ENCODE measurements at places on chromosomes 6 and 20. TPM values are rescaled to one million over a fixed set of nuclear protein-coding genes. Genes with fewer than 3 reads are reported as not detected.

- DNase-seq: peak; percentile 85
- no peak overlapping the region for H3K4me3 ChIP-seq
- no peaks in the 10 kb centered on the region for H3K36me3 ChIP-seq
- no peaks in the 10 kb centered on the region for H3K27me3 ChIP-seq
Observed at GRCh38 chr6:138454981-138455706, 44.1 kb downstream of the NHSL1 start.

Gene TCP11
- total RNA-seq: 0.96 TPM

Gene SLC44A4
- total RNA-seq: 389 TPM

Gene FOXC1
- 0.80 TPM for total RNA-seq

Gene GRIK2
- not detected for total RNA-seq

Gene TBX18
- total RNA-seq: 0.14 TPM

DNA sequence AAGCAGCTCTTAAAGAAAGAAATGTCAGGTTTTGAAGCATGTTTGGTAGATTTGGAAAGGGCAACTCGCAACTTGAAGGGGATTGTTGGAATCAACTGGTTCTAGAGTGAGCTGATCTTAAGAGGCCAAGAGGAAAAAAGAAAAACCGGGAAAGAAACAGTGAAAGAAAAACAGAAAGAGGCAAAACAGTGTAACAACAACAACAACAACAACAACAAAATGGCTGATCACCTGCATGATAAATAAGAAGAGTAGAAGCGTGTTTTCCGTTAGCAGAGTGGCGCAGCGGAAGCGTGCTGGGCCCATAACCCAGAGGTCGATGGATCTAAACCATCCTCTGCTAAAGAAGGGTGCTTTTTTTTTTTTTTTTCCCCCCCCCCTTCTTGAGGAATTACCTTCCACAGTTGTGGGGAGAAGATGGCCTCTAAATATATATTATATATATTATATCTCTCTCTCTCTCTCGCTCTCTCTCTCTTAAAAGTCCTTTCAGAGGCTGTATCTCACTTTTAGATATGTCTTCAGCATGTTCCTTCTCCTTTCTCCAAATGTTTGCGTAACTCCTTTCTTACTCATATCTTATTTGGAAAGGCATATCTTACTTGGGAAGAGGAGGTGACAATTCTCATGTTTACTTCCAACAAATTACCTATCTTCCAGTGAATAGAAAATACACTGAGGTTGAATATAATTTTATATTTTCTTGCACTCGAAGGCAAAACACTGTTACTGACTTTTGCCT is 134.4 kb downstream of the OR2B2 start:
- H3K27me3 ChIP-seq: peaks cover 9% of the 10 kb centered on the region
- no peak for DNase-seq
- no peak overlapping the region for H3K27ac ChIP-seq
- peaks cover 23% of the 10 kb centered on the region for H3K4me1 ChIP-seq
- no peak overlapping the region for H3K4me3 ChIP-seq

- H3K4me1 ChIP-seq: peaks cover 28% of the 10 kb centered on the region
- peak within 1 kb of the TSS; percentile 93 for H3K4me3 ChIP-seq
- DNase-seq: peak; percentile 81
- no peaks in the 10 kb centered on the region for H3K27me3 ChIP-seq
- H3K27ac ChIP-seq: peak within 1 kb of the TSS; percentile 94
Observed at GRCh38 chr6:43021270-43022047, at the start of gene RRP36. Gene RRP36 (plus strand): TSS chr6:43021623. CDS start chr6:43021655, 32 bp downstream.

- no peak overlapping the region for H3K4me3 ChIP-seq
- DNase-seq: no peak
- H3K4me1 ChIP-seq: peaks cover 9% of the 10 kb centered on the region
- no peaks in the 10 kb centered on the region for H3K27me3 ChIP-seq
Observed at GRCh38 chr6:689223-689622, 3.7 kb downstream of the EXOC2 start.

Gene ENPP1
- total RNA-seq: 22.1 TPM

DNA sequence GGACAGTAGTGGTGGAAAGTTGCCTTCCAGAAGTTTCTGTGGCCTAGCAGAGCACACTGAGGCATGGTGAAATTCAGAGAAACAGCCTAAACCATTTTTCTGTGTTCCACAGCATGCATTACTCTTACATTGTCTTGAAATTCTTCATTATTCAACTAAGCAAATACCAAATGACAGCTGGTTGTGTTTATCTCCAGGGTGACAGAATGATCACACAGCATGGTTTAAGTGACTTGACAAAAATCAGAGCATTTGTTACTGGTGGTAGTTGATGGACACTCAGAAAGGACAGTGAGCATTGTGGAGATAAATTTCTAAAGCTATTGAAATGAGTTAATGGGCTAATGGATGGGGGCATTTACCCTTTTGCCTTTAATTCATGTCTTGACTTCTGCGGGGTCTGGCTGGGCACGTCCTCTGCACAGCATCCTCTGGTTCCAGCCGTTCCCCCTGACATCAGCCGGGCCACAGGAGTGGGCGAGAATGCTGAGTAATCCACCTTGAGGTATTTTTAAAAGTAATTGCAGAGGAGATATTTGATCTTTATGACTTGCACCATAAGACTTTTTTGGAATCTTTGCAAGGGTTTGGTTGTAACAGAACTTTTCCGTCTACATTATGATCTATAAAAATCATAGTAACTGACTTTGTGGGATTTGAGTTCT is 78.9 kb upstream of the SCP2D1 start:
- H3K4me3 ChIP-seq: no peak overlapping the region
- H3K27ac ChIP-seq: no peak overlapping the region
- H3K4me1 ChIP-seq: no peaks in the 10 kb centered on the region
- DNase-seq: no peak
- H3K36me3 ChIP-seq: no peaks in the 10 kb centered on the region

Gene NOP56
- 303 TPM for total RNA-seq

DNA sequence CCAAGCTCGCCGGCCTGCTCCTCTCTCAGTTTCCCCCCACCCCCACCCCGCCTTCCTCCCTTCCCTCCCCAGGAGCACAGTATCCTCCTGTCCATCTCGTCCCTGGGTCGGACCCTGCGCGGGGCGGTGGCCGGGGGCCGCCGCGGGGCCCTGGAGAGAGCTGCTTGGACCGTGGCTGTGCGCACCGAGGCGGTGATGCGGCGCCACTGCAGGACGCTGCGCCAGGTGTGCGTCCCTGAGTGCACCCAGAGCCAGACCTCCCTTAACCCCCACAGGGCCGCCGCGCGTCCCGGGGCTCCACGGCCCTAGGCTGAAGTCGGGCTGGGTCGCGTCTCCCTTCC is 2.2 kb downstream of the C20orf204 start:
- H3K27me3 ChIP-seq: peaks cover 66% of the 10 kb centered on the region
- H3K36me3 ChIP-seq: peaks cover 7% of the 10 kb centered on the region
- H3K27ac ChIP-seq: peak overlapping the region; percentile 57
- peaks cover 18% of the 10 kb centered on the region for H3K4me1 ChIP-seq
- no peak overlapping the region for H3K4me3 ChIP-seq

Gene GABBR1
- total RNA-seq: 40.4 TPM

GRCh38 chr6:40681622-40682021 is 94.5 kb upstream of the LRFN2 start:
- H3K27me3 ChIP-seq: no peaks in the 10 kb centered on the region
- no peak overlapping the region for H3K27ac ChIP-seq
- no peaks in the 10 kb centered on the region for H3K4me1 ChIP-seq
- H3K4me3 ChIP-seq: no peak overlapping the region
- H3K36me3 ChIP-seq: no peaks in the 10 kb centered on the region

GRCh38 chr20:19543101-19543500 is 215.0 kb upstream of the RIN2 start:
- DNase-seq: no peak
- no peak overlapping the region for H3K4me3 ChIP-seq
- H3K36me3 ChIP-seq: no peaks in the 10 kb centered on the region
- H3K4me1 ChIP-seq: no peaks in the 10 kb centered on the region
- no peaks in the 10 kb centered on the region for H3K27me3 ChIP-seq

Gene RNF182
- total RNA-seq: not detected

- H3K4me3 ChIP-seq: no peak overlapping the region
- no peaks in the 10 kb centered on the region for H3K4me1 ChIP-seq
- no peaks in the 10 kb centered on the region for H3K36me3 ChIP-seq
Observed at GRCh38 chr20:46324379-46324778, 16.1 kb upstream of the CDH22 start.

Gene ZC3H12D
- total RNA-seq: 13.0 TPM
